Central memory CD8-positive, alpha-beta T cell (primary cell): ENCODE measurements at places on chromosomes 3 and 15.
A peak's percentile ranks its signal among the peaks of the same experiment; 100 is the strongest.

DNA sequence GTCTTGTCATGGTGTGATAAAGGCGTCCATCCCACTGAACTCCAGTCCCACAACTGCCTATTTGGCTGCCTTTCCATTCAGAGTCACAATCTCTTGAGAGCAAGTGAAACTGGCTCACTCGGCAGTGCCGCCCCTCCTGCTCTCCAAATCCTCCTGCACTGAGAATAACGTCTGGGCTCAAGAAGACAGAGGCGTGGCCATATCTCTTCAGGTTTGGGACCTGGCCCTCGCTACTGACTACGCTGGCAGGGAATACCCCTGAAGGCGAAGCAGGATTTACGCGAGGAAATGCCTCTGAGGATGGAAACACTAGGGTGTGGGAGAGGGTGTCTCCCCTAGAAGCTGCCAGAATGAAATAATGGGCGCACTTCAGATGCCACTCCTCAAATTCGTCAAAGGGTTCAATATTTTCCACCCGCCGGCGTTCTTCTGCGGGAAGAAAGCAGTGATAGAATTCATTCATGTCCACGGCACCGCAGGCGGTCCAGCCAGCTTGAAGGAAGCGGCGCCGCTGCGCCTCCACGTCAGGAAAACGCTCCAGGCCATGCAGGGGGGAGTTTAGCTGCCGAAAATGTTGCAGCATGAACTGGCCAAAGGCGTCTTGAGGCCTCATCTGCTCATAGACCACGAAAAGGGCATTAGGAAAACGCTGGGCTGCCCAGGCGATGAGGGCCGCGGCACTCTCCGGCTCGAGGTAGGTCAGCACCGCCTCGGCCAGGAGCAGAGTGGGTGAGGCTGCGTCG, 985 bp downstream of the LCMT2 start:
- peaks cover 31% of the 10 kb centered on the region for H3K4me1 ChIP-seq
- peak overlapping the region; percentile 93 for H3K4me3 ChIP-seq
- H3K27ac ChIP-seq = peak overlapping the region; percentile 96
- no peaks in the 10 kb centered on the region for H3K27me3 ChIP-seq
- no peak for DNase-seq

- H3K27ac ChIP-seq = no peak overlapping the region
- H3K4me3 ChIP-seq = no peak overlapping the region
- peaks cover 64% of the 10 kb centered on the region for H3K27me3 ChIP-seq
- no peaks in the 10 kb centered on the region for H3K36me3 ChIP-seq
- H3K4me1 ChIP-seq = peaks cover 16% of the 10 kb centered on the region
- peak; percentile 37 for DNase-seq
Observed at GRCh38 chr3:184227481-184227935, 1.9 kb upstream of the VWA5B2 start.

DNA sequence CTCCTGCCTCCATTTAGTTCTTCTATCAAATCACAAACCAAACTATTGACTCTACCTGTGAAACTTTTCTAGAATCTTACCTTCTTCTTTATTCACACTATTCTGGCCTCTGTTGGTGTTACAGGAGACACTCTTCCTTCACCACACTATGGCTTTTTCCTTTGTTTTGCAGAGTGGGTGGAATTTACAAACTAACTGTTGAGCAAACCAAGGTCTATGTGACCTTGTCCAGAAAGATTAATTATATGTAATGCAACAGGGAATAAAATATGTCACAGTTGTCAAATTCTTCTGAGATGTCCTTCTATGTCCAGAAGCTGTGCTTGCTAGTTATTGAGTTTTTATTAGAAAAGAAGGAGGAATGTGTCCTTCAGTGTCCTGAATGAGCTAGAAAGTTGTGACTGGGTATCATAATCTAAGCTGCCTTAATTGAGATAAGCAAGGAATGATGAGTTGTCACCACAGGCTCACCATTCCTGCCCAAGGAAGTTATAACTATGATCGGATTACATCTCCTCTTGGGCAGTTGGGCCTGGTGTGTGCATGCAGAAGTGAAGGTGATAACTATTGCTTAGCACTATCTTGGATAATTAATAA, 21.7 kb downstream of the ARL14 start:
- H3K4me1 ChIP-seq = no peaks in the 10 kb centered on the region

DNA sequence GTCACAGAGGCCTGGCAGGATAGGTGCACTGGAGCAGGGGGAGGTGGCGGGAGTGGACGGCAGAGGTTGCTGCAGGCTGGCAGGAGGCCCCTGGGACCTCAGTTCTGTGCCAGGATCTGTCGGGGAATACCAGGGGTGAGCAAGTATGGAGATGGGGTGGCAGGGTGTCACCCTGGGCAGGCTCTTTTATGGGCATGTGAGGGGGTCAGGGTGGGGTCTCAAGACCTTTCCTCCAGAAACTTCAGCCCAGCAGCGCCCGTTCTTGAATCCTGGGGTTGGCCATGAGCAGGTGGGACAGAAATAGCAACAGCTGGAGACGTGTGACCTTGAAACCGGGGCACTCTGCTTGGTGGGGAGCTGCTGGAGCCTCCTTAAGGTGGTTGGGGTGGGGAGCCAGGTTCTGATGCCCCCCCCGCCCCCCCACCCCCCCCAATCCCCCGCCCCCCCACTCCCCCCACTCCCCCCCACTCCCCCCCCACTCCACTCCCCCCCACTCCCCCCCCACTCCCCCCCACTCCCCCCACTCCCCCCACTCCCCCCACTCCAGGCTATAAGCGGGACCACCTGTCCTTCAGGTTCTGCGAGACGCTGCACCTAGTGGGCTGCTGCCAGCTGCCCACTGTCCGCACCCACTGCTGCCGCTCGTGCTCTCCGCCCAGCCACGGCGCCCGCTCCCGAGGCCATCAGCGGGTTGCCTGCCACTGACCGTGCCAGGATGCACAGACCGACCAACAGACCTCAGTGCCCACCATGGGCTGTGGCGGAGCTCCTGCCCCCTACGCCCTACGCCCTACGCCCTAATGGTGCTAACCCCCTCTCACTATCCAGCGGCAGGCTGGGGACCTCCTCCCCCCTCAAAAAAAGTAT, 84.9 kb downstream of the TBC1D2B start:
- H3K4me3 ChIP-seq = no peak overlapping the region
- no peak for DNase-seq
- H3K36me3 ChIP-seq = peaks cover 24% of the 10 kb centered on the region
- H3K27ac ChIP-seq = peak overlapping the region; percentile 71

DNA sequence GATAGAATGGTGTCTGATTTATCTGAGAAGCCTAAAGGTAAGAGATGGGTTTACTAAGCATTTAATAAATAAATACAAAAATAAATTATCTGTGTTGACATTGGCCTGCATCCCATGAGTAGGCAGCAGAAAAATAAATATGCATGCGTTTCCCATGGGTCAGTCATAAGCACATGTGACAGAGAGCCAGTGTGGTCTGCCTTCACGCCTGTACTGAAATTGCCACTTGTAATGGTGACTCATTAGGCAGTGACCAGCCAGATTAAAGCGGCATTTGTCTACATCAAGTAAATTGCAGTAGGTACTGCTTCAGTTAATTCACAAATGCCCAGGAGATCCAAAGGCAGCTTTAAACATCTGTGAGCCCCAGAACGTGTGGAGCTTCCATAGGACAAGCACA, 399.6 kb downstream of the NAALADL2 start:
- H3K27ac ChIP-seq = no peak overlapping the region
- no peaks in the 10 kb centered on the region for H3K4me1 ChIP-seq

DNA sequence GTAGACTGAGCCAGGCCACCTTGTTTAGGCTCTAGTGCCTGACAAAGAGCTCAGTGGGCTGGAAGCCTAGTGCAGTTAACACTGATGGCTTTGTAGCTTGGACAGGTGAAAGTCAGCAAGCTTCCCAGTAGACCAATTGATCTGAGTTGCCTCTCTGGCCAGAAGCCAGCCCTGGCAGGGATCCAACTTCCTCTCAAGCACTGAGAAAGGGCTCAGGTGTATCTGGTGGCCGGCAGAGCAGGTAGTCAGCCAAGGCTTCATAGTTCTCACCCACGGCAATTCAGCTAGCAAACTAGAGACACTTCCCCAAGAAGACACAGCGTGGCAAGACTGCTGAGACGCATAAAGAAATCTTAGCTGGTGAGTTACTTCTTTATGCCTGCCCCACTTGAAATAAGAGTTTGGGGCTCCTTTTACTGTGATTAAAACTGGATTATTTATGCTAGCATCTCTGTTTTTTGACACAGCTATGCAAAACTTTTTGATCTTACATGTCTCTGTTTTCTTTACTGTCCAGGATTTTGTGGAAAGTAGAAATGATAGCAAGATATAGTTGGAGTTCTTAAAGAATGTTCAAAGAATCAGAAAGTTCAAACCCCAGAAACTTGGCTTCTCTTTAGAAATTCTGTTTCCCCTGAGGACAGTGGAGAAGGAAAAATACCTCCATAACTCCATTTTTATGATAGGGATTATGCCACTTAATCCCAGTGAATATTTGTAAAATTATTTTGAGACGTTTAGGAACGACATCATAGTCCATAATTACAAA, 8.4 kb upstream of the CA12 start:
- peaks cover 9% of the 10 kb centered on the region for H3K4me1 ChIP-seq
- no peak overlapping the region for H3K4me3 ChIP-seq
- no peaks in the 10 kb centered on the region for H3K36me3 ChIP-seq

DNA sequence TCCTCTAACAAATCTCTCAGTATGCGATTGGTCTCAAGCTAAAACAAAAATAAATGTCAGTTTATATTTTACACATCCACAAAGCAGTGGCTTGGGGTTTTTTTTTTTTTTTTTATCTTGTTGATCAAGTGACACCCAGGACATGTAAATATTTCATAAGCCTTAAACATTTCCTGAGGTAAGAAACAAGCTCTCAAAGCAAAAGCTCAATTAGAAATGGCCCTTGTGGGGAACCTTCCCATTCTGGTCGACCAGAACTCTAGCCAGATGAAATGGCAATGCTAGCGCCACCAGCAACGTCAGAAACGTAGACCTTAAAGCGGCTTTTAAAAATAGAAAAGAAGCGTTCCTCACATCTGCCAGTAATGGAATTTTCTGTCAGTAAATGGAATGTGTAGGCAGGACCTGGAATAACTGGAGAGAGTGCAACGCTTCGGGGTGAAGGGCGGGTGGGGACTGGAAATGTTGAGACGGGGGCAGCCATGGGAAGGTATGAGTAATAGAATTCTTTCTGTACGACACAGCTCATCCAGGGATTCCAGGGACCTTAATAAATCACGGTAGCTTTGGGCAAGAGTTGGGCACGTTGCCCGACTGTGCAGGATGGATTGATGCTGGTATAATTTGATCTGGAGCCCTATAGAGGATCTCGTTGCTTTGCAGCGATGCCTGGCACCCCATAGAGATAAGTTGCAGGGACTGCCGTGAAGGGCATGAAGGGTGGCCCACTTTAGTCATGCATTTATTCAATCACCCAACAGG, 44.4 kb downstream of the BTD start:
- no peak for DNase-seq
- H3K4me1 ChIP-seq = peaks cover 53% of the 10 kb centered on the region
- no peak overlapping the region for H3K27ac ChIP-seq
- peaks cover 6% of the 10 kb centered on the region for H3K36me3 ChIP-seq

DNA sequence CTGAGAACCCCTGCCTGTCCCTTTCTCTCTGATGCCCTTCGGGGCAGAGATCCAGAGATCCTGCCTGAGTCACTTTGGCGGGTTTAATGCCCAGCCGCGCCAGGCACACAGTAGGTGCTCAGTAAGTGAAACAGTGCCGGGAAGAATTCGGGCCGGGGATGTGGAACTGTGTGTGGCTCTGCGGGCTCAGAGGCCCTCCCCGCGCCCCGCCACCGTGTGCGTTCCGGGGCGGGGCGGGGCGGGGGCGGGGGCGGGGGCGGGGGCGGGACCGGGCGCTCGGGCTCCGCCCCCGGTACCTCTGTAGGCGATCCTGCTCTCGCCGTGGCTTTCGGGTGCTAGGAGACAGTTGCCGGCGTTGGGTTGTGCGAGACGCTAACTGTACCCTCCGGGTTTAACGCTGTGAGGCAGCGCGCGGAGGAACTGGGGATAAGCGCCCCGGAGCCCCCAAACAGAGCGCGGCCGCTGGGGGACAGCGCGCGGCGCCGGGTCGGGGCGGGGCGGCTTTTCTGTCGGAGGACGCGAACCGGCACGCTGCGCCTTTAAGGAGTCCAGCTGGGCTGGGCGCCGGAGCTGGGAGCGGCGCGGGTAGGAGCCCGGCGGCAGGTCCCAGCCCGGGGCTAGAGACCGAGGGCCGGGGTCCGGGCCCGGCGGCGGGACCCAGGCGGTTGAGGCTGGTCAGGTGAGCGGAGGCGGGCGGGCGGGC, at the start of gene ABHD6:
Gene ABHD6, plus strand, starts transcription at position 555 of the 703 bp plus-strand sequence. CDS start 18,795 bp downstream, outside the sequence.
- peak within 1 kb of the TSS; percentile 85 for H3K4me3 ChIP-seq
- DNase-seq = peak; percentile 85
- peaks cover 17% of the 10 kb centered on the region for H3K4me1 ChIP-seq
- peak within 1 kb of the TSS; percentile 80 for H3K27ac ChIP-seq

GRCh38 chr3:171260899-171261298, 199.3 kb downstream of the TNIK start:
- peaks cover 82% of the 10 kb centered on the region for H3K4me1 ChIP-seq
- H3K27ac ChIP-seq = peak overlapping the region; percentile 20
- no peak for DNase-seq
- H3K36me3 ChIP-seq = no peaks in the 10 kb centered on the region
- no peaks in the 10 kb centered on the region for H3K27me3 ChIP-seq

DNA sequence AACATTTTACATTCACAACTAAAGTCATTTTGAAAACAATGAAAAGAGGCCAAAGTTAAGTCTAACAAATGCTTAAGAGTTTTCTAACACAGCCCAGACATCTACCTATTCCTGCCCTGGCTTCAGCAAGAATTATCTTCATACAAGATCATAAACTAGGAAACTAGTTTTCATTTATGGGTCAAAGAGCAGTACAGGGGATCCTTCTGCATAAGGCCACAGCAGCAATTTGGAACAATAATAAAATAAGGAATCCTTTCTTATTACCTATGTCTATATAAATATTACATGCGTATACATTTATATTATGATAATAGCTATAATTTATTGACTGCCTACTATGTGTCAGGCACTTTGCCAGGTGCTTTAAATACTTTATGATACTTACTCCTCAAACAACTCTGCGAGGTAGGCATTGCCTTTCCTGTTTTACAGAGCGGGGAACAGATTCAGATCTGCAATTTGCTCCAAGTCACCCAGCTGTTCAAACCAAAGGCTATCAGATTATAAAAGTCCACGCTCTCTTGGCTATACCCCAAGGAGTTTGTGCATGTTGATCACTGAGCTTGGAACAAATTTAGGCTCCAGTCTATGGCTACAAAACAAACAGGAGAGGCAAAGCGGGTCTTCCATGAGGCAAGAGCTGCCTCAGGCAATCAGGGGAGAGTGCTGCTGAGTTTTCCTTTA, 196.4 kb downstream of the RORA start:
- no peak overlapping the region for H3K27ac ChIP-seq
- DNase-seq = no peak
- no peak overlapping the region for H3K4me3 ChIP-seq
- H3K36me3 ChIP-seq = no peaks in the 10 kb centered on the region
- H3K4me1 ChIP-seq = no peaks in the 10 kb centered on the region

- no peaks in the 10 kb centered on the region for H3K36me3 ChIP-seq
- DNase-seq = no peak
- no peaks in the 10 kb centered on the region for H3K4me1 ChIP-seq
- H3K27me3 ChIP-seq = peaks cover 70% of the 10 kb centered on the region
- no peak overlapping the region for H3K4me3 ChIP-seq
Observed at GRCh38 chr3:150346266-150346665, 61.8 kb upstream of the TSC22D2 start.

GRCh38 chr15:50944672-50945071, 36.2 kb downstream of the AP4E1 start:
- H3K4me1 ChIP-seq = no peaks in the 10 kb centered on the region
- peaks cover 19% of the 10 kb centered on the region for H3K36me3 ChIP-seq
- no peak overlapping the region for H3K4me3 ChIP-seq
- no peak for DNase-seq
